ENCODE measurements at places on chromosomes 12 and 14.

DNA sequence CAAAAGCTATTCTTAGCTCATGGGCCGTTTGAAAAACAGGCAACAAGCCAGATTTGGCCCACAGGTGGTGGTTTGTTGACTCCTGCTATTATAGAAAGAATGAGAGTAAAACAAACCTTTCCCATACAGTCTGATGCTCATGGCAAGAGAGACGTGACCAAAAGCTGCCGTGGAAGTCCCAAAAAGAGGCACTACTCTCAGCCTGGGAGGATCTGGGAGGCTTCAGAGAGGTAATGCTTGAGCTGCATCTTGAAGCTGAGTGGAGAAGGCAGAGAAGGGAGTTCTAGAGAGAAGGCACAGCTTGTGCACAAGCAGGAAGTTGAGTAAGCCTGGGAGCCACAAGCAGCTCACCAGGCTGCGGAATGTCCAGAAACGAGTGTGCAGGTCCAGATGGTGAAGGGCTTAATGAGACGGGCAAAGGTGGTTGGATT, 9.6 kb downstream of the PLXNC1 start:
- no peak for DNase-seq
- H3K4me3 ChIP-seq: no peak overlapping the region
- H3K36me3 ChIP-seq: no peaks in the 10 kb centered on the region
- H3K27me3 ChIP-seq: no peaks in the 10 kb centered on the region

- H3K36me3 ChIP-seq: peaks cover under 1% of the 10 kb centered on the region
- no peak for DNase-seq
- H3K27ac ChIP-seq: no peak overlapping the region
- no peaks in the 10 kb centered on the region for H3K4me1 ChIP-seq
- no peaks in the 10 kb centered on the region for H3K27me3 ChIP-seq
Observed at GRCh38 chr12:107590814-107591375, 94.7 kb upstream of the PWP1 start.

DNA sequence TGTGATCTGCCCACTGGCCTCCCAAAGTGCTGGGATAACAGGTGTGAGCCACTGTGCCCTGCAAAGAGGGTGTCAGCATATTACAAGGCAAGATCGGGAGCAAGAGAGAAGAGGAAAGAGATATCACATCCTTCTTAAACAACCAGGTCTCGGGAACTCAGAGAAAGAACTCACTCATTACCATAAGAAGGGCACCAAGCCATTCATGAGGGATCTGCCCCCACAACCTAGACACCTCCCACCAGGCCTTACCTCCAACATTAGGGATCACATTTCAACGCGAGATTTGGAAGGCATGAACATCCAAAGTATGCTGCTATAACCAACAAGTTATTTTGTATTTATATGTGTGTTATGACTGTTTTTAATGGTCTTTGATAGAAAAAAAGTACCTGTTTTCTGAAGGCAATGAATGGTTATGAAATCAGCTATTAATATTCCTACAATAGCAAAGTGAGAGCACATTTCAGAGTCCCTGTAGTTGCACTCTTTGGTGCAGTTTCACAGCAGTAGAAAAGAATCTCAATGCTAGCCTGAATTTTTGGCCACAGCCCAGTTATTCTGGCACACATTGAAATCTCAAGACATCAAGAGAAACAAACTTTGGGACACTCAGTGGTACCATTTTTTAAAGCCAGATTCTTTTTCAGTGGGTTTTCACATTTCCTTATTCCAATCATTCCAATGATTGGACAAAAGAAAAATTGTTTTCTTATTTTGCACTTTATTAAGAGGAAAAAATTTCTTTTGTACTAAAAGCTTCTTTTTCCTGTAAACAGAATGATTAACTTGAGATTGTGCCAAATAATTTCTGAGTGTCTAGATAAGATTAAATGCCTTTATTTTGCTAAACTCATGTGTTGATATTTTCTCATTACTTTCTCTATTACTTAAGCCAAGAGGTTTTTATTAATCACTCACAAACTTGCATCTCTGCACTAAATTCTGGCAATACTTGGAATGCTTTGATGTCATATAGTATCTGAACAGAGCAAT, 582.6 kb upstream of the ATP2B1 start:
- no peaks in the 10 kb centered on the region for H3K36me3 ChIP-seq
- no peak overlapping the region for H3K27ac ChIP-seq
- DNase-seq: no peak

GRCh38 chr12:9237286-9237685, 29.1 kb upstream of the PZP start:
- no peak overlapping the region for H3K4me3 ChIP-seq
- peaks cover 4% of the 10 kb centered on the region for H3K4me1 ChIP-seq
- no peak for DNase-seq
- peak overlapping the region; percentile 47 for H3K27ac ChIP-seq
- H3K27me3 ChIP-seq: no peaks in the 10 kb centered on the region

DNA sequence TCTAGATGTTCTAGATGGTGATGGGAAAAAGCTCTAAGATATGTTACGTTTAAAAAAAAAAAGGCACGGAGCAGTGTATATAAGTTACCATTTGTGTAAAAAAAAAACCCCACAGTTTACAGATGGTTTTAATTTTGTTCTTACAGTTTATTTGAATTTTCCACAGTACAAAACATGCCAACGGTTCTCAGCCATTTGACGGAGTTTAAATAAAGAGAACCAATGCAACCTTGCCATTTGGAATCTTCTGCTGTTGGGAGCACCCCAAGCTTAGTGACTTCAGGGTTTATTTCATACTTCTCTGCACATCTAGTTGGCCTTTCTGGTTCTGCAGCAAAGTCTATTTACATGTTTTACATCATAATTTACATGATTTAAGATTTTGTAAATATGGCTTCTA, 7.7 kb upstream of the HPD start:
- H3K4me3 ChIP-seq: no peak overlapping the region
- H3K27ac ChIP-seq: no peak overlapping the region
- no peaks in the 10 kb centered on the region for H3K36me3 ChIP-seq
- H3K4me1 ChIP-seq: no peaks in the 10 kb centered on the region
- H3K27me3 ChIP-seq: no peaks in the 10 kb centered on the region
- DNase-seq: no peak

DNA sequence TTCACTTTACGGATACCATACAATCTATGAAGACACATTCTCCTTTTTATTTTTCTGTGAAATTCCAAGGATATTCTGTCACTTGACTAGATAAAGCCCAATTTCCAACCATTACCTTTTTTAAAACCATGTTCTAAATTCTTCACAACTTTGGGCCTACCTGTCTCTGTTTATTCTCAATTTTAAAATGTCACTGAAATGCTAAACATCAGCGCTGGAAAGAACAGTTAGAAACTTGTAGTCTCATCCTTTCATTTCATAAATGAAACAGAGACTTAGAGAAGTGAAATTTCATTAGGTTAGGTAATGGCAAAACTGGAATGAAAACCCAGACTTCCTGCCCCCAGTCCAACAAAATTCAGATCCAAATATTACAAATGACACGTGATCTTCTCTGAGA, 396.2 kb downstream of the CCDC91 start:
- H3K27me3 ChIP-seq: no peaks in the 10 kb centered on the region
- H3K36me3 ChIP-seq: peaks cover 3% of the 10 kb centered on the region
- H3K4me3 ChIP-seq: no peak overlapping the region
- H3K4me1 ChIP-seq: peaks cover 2% of the 10 kb centered on the region

DNA sequence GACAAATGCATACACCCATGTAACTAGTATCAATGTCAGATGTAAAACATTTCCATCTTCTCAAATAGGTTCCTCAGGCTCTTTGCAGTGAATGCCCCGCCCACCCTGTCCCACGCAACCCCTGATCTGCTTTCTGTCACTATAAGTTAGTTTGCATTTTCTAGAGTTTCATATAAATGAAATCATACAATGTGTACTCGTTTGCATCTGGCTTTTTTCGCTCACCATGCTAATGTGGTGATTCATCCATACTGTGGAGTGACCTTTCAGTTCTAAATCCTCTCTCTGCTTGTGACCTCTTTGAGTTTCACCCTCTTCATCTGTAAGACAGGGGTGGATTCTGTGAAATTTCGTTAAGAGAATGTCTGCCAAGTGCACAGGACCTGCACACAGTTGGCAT, 30.6 kb upstream of the MSI1 start:
- H3K27ac ChIP-seq: no peak overlapping the region
- peaks cover 4% of the 10 kb centered on the region for H3K4me1 ChIP-seq
- H3K36me3 ChIP-seq: no peaks in the 10 kb centered on the region
- H3K27me3 ChIP-seq: peaks cover 83% of the 10 kb centered on the region
- no peak overlapping the region for H3K4me3 ChIP-seq
- DNase-seq: no peak

DNA sequence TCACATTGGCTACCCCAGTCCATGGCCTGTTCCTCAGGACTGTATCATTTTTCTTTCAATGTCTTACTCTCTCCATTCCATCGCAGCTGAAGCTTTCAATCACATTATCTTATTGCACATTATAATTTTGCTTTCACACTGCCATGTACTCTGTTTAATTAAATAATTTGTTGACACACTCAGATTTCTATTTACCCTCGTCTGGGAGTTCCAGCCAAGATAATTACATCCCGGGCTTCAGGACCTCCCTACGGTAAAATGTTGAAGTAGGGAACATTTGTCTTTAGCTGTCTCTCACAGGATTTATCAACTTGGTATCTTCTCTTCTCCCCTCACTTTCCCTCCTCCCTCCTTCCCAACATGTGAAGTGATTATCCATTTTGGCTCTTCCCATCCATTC, 177.2 kb upstream of the RASSF8 start:
- H3K27me3 ChIP-seq: no peaks in the 10 kb centered on the region
- H3K4me3 ChIP-seq: no peak overlapping the region
- no peaks in the 10 kb centered on the region for H3K4me1 ChIP-seq

DNA sequence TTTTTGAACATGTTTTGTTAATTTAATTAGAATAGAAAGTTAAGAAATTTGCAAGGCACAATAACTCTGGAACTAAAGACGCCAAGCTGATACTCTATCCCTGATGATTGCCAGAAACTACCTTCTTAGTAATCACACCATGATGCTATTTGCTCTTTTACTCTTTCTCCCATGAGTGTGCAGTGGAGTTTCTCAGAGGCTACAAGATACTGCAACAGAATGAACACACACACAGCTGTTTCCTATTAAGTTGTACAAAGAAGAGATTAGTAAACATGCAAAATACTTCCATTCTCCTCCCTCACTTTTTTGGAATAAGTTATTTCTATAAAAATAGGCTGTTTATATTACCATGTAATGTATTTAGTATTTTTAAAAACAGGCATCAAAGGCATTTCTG, 1367.5 kb downstream of the AACS start:
- H3K27ac ChIP-seq: no peak overlapping the region
- DNase-seq: no peak
- no peaks in the 10 kb centered on the region for H3K27me3 ChIP-seq
- H3K4me3 ChIP-seq: no peak overlapping the region
- no peaks in the 10 kb centered on the region for H3K4me1 ChIP-seq

DNA sequence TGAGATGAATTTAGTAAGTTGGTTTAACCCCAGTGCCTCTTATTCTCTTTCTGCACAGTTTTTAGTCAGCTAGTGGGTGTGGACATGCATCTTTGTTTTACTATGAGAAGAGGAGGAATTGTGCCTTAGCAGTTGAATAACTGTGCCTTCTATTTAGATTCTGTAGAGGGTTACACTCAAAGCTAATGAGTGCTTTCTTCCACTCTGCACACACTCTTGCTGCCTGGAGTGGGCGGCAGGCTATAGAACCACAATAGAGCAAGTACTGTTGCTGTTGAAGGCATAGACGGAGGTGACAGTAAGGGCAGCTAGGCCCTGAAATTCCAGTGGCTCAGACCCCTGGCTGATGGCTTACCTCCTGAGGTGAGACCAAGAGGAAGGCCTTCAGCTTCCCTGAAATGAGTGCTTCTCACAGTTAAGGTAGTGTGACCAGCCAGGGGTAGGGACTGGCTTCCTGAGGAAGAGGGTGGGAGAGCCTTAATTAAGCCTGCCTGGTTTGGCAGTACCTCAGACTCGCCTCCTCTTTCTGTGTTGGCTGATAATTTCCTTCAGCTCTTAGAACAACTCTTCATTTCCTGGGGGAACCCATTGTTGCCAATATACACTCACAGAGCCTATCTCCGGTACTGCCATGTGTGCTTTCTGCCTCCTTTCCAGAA, 24.7 kb downstream of the SUSD6 start:
- no peak for DNase-seq
- H3K27me3 ChIP-seq: no peaks in the 10 kb centered on the region
- peak overlapping the region; percentile 66 for H3K4me3 ChIP-seq
- peaks cover 12% of the 10 kb centered on the region for H3K36me3 ChIP-seq
- peaks cover 74% of the 10 kb centered on the region for H3K4me1 ChIP-seq
- peak overlapping the region; percentile 90 for H3K27ac ChIP-seq

GRCh38 chr12:12901158-12901791, 9.9 kb downstream of the GPRC5A start:
- no peak overlapping the region for H3K4me3 ChIP-seq
- no peaks in the 10 kb centered on the region for H3K4me1 ChIP-seq
- no peak for DNase-seq
- no peaks in the 10 kb centered on the region for H3K36me3 ChIP-seq
- no peak overlapping the region for H3K27ac ChIP-seq

- no peak for DNase-seq
- no peaks in the 10 kb centered on the region for H3K4me1 ChIP-seq
- H3K4me3 ChIP-seq: no peak overlapping the region
- H3K27ac ChIP-seq: no peak overlapping the region
Observed at GRCh38 chr12:94326727-94327126, 132.9 kb downstream of the CEP83 start.

DNA sequence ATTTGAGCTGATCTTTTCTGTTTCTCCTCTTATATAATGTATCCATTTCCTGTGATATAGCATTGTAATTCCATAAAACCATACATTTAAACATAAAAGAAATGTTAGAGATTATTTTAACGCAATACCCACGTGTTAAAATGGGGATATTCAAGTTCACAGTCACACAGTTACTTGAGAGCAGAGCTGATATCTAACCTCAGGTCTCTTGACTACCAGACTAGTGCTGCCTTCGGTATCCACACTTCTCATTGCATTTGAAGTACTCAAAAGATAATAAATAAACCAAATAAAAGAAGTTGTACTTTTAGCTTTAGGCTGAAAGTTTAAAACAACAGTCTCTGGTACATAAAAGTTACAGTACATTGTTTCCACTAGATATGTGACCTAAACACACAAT, 2.9 kb downstream of the CLECL1 start:
- no peaks in the 10 kb centered on the region for H3K27me3 ChIP-seq
- H3K4me3 ChIP-seq: no peak overlapping the region
- DNase-seq: no peak
- H3K36me3 ChIP-seq: no peaks in the 10 kb centered on the region

- no peak overlapping the region for H3K27ac ChIP-seq
- no peak overlapping the region for H3K4me3 ChIP-seq
- H3K36me3 ChIP-seq: no peaks in the 10 kb centered on the region
- DNase-seq: no peak
- peaks cover 7% of the 10 kb centered on the region for H3K27me3 ChIP-seq
- no peaks in the 10 kb centered on the region for H3K4me1 ChIP-seq
Observed at GRCh38 chr12:117525766-117526165, 164.3 kb upstream of the NOS1 start.

GRCh38 chr14:51318813-51319597, 79.0 kb downstream of the TMX1 start:
- H3K27me3 ChIP-seq: no peaks in the 10 kb centered on the region
- H3K4me3 ChIP-seq: no peak overlapping the region
- no peak overlapping the region for H3K27ac ChIP-seq
- no peak for DNase-seq
- no peaks in the 10 kb centered on the region for H3K4me1 ChIP-seq
